ENCODE measurements at places on chromosomes 16 and 17.

DNA sequence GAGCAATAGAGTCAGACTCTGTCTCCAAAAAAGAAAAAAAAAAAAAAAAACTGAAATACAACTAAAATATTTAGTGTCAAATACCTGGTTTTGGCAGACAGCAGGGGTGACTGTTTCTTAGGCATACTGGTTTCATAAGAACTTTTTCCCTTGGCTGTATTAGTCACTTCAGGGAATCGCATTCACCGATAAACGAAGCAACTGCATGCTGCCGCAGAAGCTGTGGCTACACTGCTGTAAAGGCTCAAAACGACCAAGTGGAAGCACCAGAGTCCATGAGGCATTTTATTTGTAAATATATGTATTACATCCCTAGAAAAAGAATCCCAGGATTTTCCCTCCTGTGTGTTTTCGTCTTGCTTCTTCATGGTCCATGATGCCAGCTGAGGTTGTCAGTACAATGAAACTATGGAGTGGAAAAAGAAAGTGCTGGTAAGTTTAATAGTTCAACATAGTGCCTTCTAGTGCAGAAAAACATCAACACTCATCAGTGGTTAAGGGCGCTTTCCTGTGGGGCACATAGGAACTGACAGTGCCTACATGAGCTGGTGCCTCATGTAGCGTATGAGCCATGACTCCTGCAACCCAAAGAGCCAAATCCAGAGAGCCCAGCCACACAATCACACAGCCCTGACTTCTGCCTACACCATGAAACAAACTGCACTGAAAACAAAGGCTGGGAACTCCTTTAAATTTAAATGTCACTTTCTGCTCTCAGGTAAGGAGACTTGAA, 7.3 kb downstream of the RPS15A start:
- peak; percentile 27 for DNase-seq

DNA sequence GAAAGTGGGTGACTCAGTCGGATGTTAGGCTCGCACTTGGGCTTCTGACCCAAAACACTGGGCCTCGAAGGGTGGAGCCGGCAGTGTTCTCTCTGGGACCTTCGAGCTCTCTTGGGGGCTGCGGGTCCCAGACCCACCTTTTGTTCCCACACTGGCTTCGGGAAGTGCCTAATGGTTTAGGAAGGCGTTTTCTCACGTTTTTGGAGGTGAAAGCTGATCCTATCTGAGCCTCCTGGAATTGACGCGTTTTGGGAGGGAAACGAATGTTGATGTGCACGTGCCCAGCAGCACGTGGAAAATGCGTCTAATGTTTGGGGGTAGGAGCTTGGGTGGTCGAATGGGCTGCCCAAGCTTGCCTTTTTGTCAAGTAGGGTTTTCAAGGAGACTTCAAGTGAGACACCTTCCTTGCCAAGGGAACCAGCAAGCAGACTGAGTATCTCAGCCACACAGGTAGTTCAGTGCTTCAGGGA, 666 bp downstream of the HGS start:
- DNase-seq: no peak

- DNase-seq: no peak
Measured at GRCh38 chr16:81650982-81651562, 128.0 kb upstream of the PLCG2 start.

DNA sequence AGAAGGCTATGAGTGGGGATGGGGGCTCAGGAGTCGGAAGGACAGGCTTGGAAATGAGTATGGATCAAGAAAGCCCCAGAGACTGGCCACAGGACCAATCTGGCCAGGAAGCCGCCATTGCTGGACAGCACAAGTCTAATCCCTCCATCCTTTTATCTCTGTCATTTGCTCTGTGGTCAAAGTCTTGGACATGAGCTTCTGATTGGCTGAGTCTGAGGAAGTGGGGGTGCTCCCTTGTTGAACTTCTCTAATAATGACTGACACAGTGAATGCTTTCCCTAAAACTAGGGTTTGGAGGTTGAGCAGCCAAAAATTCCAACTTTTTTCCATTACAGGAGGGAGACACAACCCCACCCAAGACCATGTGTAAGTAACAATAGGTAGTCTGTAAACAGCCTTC, 97.4 kb downstream of the MARF1 start:
- DNase-seq: no peak

- DNase-seq: no peak
Measured at GRCh38 chr17:66353937-66354401, 51.6 kb downstream of the PRKCA start.

DNA sequence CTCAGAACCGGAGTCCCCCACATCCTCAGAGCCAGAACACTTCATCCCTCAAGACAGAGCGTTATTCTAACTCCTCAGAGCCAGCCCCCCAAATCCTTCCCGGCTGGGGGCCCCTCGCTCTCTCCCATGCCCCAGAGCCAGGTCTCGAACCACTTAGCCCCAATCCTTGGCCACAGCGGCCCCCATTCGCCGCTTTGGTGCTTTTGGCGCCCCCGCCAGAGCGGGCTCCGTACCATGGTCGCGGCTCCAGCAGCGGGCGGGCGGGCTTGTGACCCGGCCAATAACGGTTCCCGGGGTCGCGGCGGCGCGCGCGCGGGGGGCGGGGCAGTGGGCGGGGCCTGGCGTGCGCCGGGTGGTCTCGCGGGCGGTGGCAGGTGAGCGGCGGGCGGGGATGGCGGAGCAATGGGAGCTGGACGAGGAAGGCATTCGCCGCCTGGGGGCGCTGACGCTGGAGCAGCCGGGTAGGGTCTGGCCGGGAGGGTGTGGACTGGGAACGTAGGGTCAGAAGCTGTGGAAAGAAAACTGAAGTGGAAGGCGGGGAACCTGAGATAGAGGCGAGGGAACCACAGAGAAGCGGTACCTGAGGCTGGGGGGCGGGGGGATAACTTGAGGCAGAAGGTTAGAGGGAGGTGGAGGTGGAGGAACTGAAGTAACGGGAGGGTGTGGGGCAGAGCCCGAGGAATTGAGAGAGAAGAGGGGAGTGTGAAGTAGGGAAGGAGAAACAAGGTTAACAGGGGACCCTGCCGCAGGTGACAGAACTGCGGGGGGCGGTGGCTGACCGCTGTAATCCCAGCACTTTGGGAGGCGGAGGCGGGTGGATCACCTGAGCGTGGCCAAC, at the start of the genes KCTD19 and LRRC36:
KCTD19 (minus strand) TSS at position 270 of the 838 bp plus-strand sequence; CDS start at position 236, 34 bp downstream.
LRRC36 (plus strand) TSS at position 344 of the 838 bp plus-strand sequence; CDS start at position 392, 48 bp downstream.
- DNase-seq: peak; percentile 62

DNA sequence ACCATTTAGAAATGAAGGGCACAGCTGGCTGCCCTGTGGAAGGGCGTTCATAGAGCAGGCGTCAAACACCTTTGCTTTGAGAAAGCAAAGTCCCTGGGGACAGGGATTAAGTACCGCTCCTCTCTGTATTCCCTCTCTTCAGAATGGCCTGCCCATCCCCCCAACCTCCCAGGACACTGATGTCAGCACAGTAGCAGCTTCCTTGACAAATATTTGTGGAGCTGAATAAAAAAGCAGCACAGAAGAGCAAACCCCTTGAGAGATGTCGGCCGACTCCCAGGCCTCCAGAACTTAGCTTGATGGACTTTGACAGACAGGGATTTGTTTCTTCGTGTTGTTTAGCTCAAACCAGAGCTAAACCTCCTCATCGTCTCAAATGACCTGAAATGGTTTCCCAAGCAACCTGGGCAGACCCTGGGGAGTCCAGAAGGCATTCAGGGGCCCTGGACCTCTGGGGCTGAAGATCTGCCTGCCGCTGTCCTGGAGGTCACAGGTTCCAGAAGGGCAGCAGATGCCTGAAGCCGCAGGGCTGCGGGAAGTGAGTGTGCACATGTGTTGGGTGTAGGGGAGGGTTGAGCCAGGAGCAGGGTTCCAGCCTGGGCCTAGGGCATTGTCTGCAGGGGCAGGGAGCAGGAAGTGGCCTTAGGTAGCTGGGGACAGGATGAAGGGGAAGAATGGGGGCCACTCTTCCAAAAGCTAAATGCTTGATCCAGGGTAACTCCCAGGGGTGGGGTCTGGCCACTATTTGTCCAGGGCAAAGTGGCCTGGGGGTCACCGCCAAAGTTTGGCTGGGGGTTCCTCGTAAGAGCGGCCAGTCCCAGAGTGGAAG, 42.3 kb upstream of the NKD1 start:
- DNase-seq: no peak

GRCh38 chr17:48530208-48530886, 464 bp downstream of the HOXB1 start:
- DNase-seq: no peak

GRCh38 chr17:60163108-60163784, 13.5 kb downstream of the CA4 start:
- no peak for DNase-seq

GRCh38 chr17:50608700-50609379, 25.8 kb upstream of the ABCC3 start:
- DNase-seq: no peak

- DNase-seq: peak; percentile 76
Measured at GRCh38 chr17:8120520-8121406, 2.4 kb upstream of the ALOXE3 start.

DNA sequence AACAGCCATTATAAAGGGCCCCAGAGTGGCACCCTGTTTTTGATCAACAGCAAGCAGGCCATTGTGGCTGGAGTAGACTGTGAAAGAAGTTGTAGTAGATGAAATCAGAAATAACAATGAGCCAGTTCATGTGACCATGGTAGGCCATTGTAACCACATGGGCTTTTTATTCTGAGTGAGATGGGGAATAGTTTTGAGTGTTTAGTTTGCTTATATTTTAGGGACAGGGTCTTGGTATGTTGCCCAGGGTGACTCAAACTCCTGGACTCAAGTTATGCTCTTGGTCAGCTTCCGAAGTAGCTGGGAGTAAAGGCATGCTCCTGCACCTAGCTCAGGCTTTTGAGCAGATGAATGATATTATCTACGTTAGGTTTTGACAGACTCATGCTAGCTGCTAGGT, 12.0 kb downstream of the CBFB start:
- DNase-seq: no peak

- no peak for DNase-seq
Measured at GRCh38 chr17:71085238-71086033, 916.1 kb downstream of the KCNJ2 start.

DNA sequence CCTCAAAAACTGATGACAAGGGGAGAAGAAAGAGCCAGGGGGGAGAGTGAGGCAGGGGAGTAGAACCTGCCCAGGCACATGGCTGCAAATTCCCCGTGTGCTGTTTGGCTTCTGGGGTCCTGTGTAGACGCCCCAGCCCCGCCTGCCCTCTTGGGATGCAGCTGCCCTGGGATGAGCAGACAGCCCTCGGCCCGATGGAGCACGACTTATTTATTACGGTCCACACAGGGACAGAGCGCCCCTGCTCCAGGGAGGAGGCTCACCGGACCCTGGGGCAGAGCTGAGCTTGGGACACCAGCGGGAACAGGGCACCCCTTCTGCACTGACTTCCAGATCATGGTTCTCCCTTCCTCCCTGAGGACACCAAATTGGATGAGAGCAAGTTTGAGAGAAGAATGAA, 9.1 kb downstream of the LDHD start:
- no peak for DNase-seq

DNA sequence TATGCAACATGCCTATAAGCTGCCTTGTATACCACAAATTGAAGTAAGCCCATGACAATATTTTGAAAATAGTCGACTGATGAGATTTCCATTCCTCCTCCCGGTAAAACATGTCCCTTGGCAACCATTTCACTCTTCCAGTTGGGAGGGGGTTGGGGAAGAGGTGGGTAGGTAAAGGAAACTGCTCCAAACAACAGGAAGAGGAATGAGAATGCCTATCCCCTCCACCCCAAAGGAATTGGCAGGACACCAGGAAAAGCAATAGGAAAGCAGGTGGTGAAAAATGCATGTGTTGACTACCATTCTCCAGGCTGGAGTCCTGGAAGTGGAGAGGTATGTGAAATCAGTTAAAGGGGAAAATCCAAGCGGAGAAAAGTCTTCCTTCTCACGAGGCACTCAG, 455.9 kb upstream of the PSMD7 start:
- no peak for DNase-seq

GRCh38 chr17:17952691-17953090, 19.5 kb downstream of the TOM1L2 start:
- DNase-seq: no peak

GRCh38 chr16:85948138-85948509, 49.2 kb downstream of the IRF8 start:
- DNase-seq: no peak

DNA sequence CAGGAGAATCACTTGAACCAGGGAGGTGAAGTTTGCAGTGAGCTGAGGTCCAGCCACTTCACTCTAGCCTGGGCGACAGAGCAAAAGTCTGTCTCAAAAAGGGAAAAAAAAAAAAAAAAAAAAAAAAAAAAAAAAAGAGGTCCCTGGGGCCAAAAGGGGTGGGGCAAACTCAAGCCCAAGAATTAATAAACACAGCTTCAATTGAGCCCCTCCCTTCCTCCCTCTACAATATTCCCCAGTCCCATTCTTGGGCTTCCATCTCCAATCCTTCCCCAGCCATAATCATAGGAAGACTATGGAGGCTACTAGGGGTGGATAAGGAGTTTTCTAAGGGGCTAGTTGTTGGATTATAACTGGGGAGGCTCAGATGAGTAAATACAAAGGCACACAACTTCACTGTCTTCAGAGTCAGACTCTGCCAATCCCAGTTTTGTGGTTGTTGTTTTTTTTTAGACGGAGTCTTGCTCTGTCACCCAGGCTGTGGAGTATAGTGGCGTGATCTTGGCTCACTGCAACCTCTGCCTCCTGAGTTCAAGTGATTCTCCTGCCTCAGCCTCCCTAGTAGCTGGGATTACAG, 9.5 kb downstream of the CAVIN1 start:
- DNase-seq: no peak

DNA sequence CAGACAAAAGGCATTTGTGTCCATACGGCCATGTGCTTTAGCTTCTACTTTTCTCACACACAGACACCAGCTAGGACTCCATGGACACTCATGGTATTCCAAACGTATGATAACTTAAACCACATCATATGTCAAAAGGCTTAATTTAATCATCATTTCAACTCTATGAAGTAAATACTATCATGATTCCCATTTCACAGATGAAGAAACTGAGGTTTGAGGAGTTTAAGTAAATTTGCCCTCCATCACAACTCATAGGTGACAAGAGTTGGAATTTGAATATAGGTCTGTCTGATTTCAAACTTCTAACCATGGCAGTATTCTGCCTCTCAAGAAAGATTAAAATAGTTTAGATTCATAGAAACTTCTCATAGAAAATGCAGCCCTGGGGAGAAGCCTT, 43.8 kb downstream of the CMC2 start:
- no peak for DNase-seq

DNA sequence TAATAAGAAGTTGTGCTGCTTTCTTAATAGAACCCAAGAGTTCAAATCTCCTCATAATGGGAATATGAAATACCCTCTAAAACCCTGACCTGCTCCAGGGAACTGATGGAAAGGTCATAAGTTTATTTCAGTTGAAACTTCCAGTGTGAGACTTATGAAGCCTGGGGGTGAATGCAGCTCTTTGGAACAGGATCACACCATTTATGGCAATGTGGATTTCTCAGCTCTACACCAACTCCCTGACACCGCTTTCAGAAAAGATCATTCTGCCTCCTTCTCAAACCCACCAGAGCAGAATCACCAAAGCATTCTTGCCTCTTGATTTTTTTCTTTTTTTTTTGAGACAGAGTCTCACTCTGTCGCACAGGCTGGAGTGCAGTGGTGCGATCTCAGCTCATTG, 16.7 kb upstream of the KPNB1 start:
- no peak for DNase-seq

GRCh38 chr16:25011891-25012514, 3.2 kb downstream of the ARHGAP17 start:
- no peak for DNase-seq
